ENCODE measurements at places on chromosomes 11 and 22. TPM values are rescaled to one million over a fixed set of nuclear protein-coding genes. Genes with fewer than 3 reads are reported as not detected.

DNA sequence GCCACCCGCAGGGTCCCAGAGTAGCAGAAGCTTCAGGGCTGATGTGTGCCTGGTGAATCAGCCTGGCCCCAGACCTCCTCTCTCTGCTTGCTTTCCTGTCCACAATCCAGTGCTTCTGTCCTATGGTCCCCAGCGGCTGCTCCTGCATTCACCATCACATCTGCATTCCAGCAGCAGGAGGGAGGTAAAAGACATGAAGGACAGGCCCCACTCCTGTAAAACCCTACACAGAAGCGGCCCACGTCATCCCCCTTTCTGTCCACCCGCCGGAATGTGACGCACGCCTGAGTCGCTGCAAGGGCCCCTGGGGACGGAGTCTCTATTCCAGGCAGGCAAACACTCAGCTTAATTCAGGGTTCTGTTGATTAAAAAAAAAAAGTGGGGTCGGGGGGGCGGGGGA is 58.3 kb downstream of the CDKN1C start:
- H3K4me1 ChIP-seq, result peaks cover 32% of the 10 kb centered on the region
- H3K27me3 ChIP-seq, result no peaks in the 10 kb centered on the region
- DNase-seq, result no peak
- no peak overlapping the region for H3K4me3 ChIP-seq

Gene DERL3
- 0.56 TPM for total RNA-seq

GRCh38 chr11:121590772-121591404 is 138.1 kb upstream of the SORL1-AS1 start:
- no peak overlapping the region for H3K4me3 ChIP-seq
- peaks cover 68% of the 10 kb centered on the region for H3K27me3 ChIP-seq
- peaks cover 5% of the 10 kb centered on the region for H3K36me3 ChIP-seq

- no peaks in the 10 kb centered on the region for H3K27me3 ChIP-seq
- peaks cover 5% of the 10 kb centered on the region for H3K4me1 ChIP-seq
- no peak overlapping the region for H3K4me3 ChIP-seq
These were observed 490.9 kb downstream of the SOX6 start for GRCh38 chr11:15865212-15865987.

DNA sequence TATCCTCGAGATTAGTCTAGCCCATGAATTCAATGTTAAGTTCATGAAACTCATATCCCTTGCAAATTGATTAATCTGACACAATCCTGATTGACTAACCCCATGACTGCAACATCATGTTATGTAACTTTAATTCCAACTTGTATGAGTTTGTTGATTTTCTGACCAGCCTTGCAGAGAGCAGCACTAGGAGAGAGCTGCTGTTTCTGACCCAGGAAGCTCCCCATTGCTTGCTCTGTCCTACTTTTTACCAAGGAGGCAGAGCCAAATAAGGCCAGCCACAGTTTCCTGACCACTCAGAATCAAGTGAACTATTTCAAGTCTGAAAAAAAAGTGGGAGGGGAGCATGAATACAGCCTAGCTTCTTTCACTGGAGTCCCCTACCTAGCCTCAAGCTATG is 13.2 kb downstream of the MPZL3 start:
- H3K4me1 ChIP-seq, result no peaks in the 10 kb centered on the region
- DNase-seq, result no peak
- H3K4me3 ChIP-seq, result no peak overlapping the region
- H3K27ac ChIP-seq, result no peak overlapping the region

Gene TMEM45B
- not detected for total RNA-seq

Gene C22orf15
- not detected for total RNA-seq

Gene FBXO7
- 84.7 TPM for total RNA-seq

Gene PTPMT1
- 50.3 TPM for total RNA-seq

- no peaks in the 10 kb centered on the region for H3K36me3 ChIP-seq
- H3K4me1 ChIP-seq, result peaks cover 29% of the 10 kb centered on the region
- no peaks in the 10 kb centered on the region for H3K27me3 ChIP-seq
- H3K4me3 ChIP-seq, result no peak overlapping the region
- no peak overlapping the region for H3K27ac ChIP-seq
These were observed 29.6 kb upstream of the UPB1 start for GRCh38 chr22:24465566-24465965.

Gene XKR3
- not detected for total RNA-seq

GRCh38 chr22:28939394-28939793 is 56.0 kb downstream of the ZNRF3 start:
- H3K27me3 ChIP-seq, result no peaks in the 10 kb centered on the region
- no peak overlapping the region for H3K27ac ChIP-seq
- no peaks in the 10 kb centered on the region for H3K36me3 ChIP-seq
- DNase-seq, result no peak
- no peaks in the 10 kb centered on the region for H3K4me1 ChIP-seq

- no peak overlapping the region for H3K27ac ChIP-seq
- DNase-seq, result no peak
- H3K4me1 ChIP-seq, result no peaks in the 10 kb centered on the region
These were observed 2237.9 kb upstream of the RAG2 start for GRCh38 chr11:38835966-38836365.

DNA sequence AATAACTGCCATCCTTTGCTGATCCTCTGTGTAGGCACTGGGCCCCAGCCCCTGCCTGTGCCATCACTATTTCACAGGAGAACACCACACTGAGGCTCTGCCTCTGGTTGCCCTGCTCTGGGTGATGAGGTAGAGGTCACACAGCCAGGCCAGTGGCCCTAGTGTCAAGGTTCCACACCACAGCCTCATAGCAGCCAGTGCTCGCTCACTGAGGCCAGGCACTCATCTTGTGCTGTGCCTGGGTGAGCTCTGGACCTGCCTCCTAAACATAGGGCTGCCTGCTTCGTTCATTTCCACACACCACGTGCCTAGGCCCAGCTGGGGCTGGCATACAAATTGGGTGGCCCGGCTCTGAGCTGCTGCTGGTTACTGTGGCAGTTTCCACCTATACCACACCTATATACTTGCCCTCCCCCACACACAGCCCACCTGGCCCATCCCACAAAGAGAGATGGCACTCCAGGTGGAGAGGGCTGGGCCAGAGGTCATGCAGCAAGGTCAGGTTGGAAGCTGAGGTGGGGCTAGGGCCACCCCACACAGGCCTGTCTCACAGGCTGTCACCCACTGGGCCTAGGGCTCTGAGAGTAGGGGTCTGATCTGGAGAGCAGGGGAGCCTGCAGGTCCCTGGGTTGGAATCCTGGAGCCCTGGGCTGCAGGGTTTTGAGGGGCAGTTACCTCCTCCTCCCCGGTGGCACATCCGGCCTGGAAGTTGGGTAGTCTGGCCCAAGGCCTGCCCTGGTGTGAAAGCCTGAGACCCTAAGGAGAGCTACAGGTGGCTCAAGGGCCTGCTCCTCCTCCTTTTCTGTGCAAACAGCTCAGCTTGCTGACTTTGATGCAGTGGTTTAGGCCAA is 11.2 kb downstream of the KCNQ1OT1 start:
- no peak for DNase-seq
- no peaks in the 10 kb centered on the region for H3K27me3 ChIP-seq
- H3K4me3 ChIP-seq, result no peak overlapping the region
- peaks cover 10% of the 10 kb centered on the region for H3K4me1 ChIP-seq

Gene TBC1D10A
- total RNA-seq, result 12.6 TPM

GRCh38 chr11:113951537-113951936 is 23.4 kb upstream of the HTR3A start:
- no peaks in the 10 kb centered on the region for H3K36me3 ChIP-seq
- H3K27me3 ChIP-seq, result peaks cover 31% of the 10 kb centered on the region
- H3K27ac ChIP-seq, result no peak overlapping the region

Gene MMP10
- total RNA-seq, result not detected

Gene MMP1
- not detected for total RNA-seq

Gene STX3
- total RNA-seq, result 16.5 TPM

Gene OR2AG1
- not detected for total RNA-seq

Gene DAGLA
- 5.1 TPM for total RNA-seq

GRCh38 chr11:14059491-14059890 is 97.0 kb downstream of the SPON1 start:
- no peak overlapping the region for H3K27ac ChIP-seq
- no peak overlapping the region for H3K4me3 ChIP-seq
- no peaks in the 10 kb centered on the region for H3K36me3 ChIP-seq
- H3K27me3 ChIP-seq, result no peaks in the 10 kb centered on the region
- H3K4me1 ChIP-seq, result no peaks in the 10 kb centered on the region

DNA sequence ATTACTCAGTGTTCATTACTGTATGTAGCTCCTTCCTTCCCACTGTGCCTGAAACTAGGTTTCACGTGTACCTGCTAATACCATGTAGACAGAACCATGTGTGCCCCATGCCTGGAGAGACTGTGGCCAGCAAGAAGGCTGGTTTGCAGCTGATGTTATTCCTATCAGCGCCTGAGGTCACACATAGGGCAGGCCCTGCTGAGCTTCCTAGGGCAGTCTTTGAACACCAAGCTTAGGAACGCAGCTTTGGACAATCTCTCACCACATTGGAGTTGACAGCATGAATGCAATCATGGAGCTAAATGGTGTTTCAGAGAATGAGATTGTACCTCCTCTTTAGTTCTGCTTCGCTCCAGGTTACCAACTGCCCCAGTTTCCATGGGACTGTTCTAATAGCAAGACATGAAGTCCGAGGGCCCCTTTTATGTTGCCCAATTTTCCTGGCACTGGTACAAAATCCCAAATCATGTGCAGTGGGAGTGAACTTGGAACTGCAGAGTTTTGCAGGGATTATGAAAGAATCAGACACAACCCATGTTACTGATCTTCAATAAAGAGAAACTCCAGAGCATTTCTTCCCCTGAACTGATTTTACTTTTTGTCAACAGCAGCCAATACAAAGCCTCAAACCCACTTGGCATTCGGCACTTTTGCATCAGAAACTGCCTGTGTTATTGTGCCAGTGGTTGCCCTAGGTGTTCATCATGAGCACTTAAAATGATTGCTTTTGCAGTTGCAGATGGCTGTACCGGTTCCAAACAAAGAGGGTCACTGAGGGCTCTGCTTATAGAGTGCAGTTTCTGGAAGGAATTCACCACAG is 154.2 kb upstream of the TTC12 start:
- no peak overlapping the region for H3K27ac ChIP-seq
- H3K4me3 ChIP-seq, result no peak overlapping the region
- DNase-seq, result no peak
- H3K27me3 ChIP-seq, result no peaks in the 10 kb centered on the region
- no peaks in the 10 kb centered on the region for H3K36me3 ChIP-seq

Gene LRRC4C
- total RNA-seq, result 0.16 TPM

DNA sequence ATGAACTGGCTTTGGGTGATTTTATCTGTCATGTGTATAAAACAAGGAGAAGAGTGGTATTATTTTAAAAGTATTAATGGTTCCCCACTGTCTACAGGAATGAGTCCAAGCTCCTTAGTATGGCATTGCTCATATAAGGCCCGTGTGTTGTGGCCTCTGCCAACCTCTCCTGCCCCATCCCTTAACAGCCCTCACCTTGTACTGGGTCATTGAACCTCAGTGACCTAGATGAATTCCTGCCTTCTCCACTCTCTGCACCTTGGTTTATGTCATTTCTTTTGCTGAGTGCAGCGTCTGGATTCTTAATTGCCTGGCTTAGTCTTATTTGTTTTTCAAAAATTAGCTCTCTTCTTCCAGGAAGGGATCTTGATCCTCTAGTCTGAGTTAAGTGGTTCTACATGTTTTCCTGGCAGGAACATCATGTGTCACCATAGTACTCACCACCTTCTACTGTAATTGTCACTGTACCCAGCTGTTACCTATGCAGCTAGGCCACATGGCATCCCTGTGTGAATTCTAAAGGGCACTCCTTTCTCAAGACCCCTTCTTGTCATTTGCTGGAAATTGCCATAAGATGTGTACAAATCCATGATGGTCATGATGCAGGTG is 36.2 kb upstream of the POGLUT3 start:
- no peaks in the 10 kb centered on the region for H3K36me3 ChIP-seq
- H3K4me3 ChIP-seq, result no peak overlapping the region
- no peaks in the 10 kb centered on the region for H3K4me1 ChIP-seq
- DNase-seq, result no peak
- no peaks in the 10 kb centered on the region for H3K27me3 ChIP-seq

- no peaks in the 10 kb centered on the region for H3K27me3 ChIP-seq
- no peak overlapping the region for H3K4me3 ChIP-seq
- DNase-seq, result no peak
- H3K27ac ChIP-seq, result no peak overlapping the region
- peaks cover 32% of the 10 kb centered on the region for H3K4me1 ChIP-seq
These were observed 29.4 kb downstream of the SIK2 start for GRCh38 chr11:111631666-111632039.

GRCh38 chr11:34744511-34744910 is 123.6 kb downstream of the EHF start:
- DNase-seq, result no peak
- H3K4me1 ChIP-seq, result no peaks in the 10 kb centered on the region
- H3K27ac ChIP-seq, result no peak overlapping the region
- peaks cover 10% of the 10 kb centered on the region for H3K36me3 ChIP-seq
- no peak overlapping the region for H3K4me3 ChIP-seq

GRCh38 chr11:100639140-100639539 is 47.9 kb upstream of the ARHGAP42 start:
- DNase-seq, result no peak
- peak overlapping the region; percentile 75 for H3K27ac ChIP-seq

DNA sequence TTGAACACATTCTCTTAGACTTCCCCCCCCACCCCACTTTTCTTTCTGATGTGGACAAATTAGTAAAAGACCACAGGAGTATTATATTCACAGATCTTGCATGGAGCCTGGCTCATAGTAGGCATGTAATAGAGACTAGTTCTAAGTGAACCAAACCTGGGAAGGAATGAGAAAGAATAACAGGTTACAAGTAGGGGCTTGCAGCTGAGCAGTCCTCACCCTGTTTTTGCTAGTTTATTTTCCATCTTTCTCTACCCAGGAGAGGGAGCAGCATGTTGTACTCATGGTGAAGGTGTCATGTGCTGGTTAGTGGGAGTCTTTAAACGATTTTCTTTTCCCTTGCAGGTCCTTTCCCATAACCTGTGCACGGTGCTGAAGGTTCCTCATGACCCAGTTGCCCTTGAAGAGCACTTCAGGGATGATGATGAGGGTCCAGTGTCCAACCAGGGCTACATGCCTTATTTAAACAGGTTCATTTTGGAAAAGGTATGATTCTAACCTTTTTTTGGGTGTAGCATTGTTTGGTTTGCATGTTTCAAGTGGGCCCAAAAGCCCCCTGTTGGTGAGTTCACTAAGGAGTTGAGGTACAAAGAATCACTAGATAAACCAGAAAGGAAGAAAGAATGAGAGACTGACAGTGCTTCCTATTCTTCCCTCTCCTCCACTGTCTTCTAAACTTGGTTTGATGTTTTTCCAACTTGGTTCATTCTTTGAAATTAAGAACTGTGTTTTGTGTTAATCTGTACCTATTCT is 30.1 kb downstream of the SWAP70 start:
- H3K27me3 ChIP-seq, result no peaks in the 10 kb centered on the region
- H3K27ac ChIP-seq, result no peak overlapping the region
- DNase-seq, result no peak
- peaks cover 24% of the 10 kb centered on the region for H3K36me3 ChIP-seq
- peaks cover 17% of the 10 kb centered on the region for H3K4me1 ChIP-seq
- no peak overlapping the region for H3K4me3 ChIP-seq
